Heart right ventricle (tissue), 16 donors: ENCODE measurements at places on chromosomes 1 and 21. TPM values are rescaled to one million over a fixed set of nuclear protein-coding genes. Genes with fewer than 3 reads are reported as not detected.

Gene ITGB2
- 6.3 TPM for total RNA-seq

Gene BMP8B
- 0.79 TPM for total RNA-seq

Gene CRP
- total RNA-seq, result not detected

Gene SERPINC1
- total RNA-seq, result not detected

Gene ELF3
- total RNA-seq, result not detected

Gene FAM131C
- 1.3 TPM for total RNA-seq

Gene ICOSLG
- total RNA-seq, result 1.5 TPM

Gene RIMS3
- 0.34 TPM for total RNA-seq

Gene CYP4A11
- not detected for total RNA-seq

Gene DONSON
- total RNA-seq, result 3.8 TPM

DNA sequence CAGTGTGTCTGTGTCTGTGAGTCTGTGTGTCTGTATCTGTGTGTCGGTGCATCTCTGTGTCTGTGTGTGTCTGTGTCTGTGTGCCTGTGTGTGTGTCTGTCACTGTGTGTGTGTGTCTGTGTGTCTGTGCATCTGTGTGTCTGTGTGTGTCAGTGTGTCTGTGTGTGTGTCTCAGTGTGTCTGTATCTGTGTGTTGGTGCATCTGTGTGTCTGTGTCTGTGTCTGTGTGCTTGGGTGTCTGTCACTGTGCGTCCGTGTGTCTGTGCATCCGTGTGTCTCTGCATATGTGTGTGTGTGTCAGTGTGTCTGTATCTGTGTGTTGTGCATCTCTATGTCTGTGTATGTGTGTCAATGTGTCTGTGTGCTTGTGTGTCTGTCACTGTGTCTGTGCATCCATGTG, 44.7 kb upstream of the POFUT2 start:
- no peaks in the 10 kb centered on the region for H3K36me3 ChIP-seq
- H3K27me3 ChIP-seq, result no peaks in the 10 kb centered on the region
- H3K4me3 ChIP-seq, result no peak overlapping the region

DNA sequence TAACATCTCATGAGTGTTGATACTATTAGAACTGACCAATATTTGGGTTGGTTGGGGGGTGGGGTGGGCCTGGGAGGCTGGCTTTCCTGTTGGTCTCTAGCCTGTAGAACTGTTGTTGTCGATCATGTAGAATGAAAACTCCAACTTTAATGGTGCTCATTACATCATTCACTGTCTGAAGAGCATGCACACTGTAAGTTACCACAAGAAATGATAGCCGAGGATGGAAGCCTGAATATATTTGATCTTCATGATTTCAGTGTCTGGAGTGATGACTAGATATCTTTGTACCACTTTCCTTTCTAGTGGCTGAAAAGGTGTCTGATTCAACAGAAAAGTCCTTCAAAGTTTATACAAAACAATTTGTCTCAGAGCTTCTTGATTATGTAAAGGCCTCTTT, 123.6 kb downstream of the XCL2 start:
- no peak overlapping the region for H3K27ac ChIP-seq
- DNase-seq, result no peak
- no peaks in the 10 kb centered on the region for H3K4me1 ChIP-seq

- H3K4me1 ChIP-seq, result no peaks in the 10 kb centered on the region
- no peak overlapping the region for H3K27ac ChIP-seq
- H3K36me3 ChIP-seq, result no peaks in the 10 kb centered on the region
- no peak overlapping the region for H3K4me3 ChIP-seq
These were observed 865.1 kb upstream of the TMPRSS15 start for GRCh38 chr21:19268686-19269085.

DNA sequence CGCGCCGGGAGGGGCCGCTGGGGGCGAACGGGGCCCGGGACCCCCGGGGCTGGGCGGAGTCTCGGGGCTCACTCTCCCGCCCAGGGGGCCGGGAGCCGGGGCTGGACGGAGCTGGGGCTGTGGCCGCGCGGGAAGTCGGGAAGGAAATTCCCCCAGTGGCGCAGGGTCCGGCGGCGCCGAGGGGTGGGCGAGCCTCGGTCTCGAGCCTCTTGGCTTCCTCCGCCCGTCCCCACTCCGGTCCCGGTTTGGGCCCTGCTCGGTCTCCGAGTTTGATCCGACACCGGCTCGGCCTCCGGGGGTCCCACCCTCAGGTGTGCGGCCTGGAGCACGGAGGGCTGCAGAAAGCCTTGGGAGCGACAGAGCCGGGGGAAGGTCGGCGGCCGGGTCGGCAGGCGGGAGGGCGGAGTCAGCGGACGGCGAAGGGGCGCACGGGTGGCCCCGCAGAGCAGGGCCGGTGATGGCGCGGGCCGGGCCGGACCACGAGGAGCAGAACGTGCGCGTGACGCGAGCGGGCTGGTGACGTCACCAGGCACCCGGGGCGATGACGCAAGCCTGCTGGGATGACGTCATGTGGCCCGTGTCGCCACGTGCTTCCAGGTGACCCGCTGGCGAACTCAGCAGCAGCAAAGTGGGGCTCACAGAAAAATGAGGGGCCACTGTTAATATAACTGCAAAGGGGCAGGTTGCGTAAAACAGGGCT, 610 bp upstream of the HES4 start:
- DNase-seq, result peak; percentile 85
- peak overlapping the region; percentile 68 for H3K4me3 ChIP-seq
- peaks cover 7% of the 10 kb centered on the region for H3K36me3 ChIP-seq
- no peaks in the 10 kb centered on the region for H3K27me3 ChIP-seq
- H3K4me1 ChIP-seq, result peaks cover 60% of the 10 kb centered on the region
- H3K27ac ChIP-seq, result peak overlapping the region; percentile 100

- no peak overlapping the region for H3K27ac ChIP-seq
- H3K4me1 ChIP-seq, result no peaks in the 10 kb centered on the region
- H3K27me3 ChIP-seq, result no peaks in the 10 kb centered on the region
- H3K4me3 ChIP-seq, result no peak overlapping the region
- DNase-seq, result no peak
These were observed 28.6 kb downstream of the ZNF644 start for GRCh38 chr1:90993245-90993644.

GRCh38 chr1:222068937-222069336, 327.0 kb upstream of the DUSP10 start:
- H3K4me1 ChIP-seq, result peaks cover 5% of the 10 kb centered on the region
- H3K4me3 ChIP-seq, result no peak overlapping the region
- H3K27ac ChIP-seq, result no peak overlapping the region
- no peaks in the 10 kb centered on the region for H3K27me3 ChIP-seq

- H3K27me3 ChIP-seq, result no peaks in the 10 kb centered on the region
- H3K27ac ChIP-seq, result no peak overlapping the region
- H3K4me1 ChIP-seq, result peaks cover 47% of the 10 kb centered on the region
- H3K4me3 ChIP-seq, result no peak overlapping the region
These were observed 74.2 kb downstream of the PTPN14 start for GRCh38 chr1:214476986-214477870.

- no peak overlapping the region for H3K4me3 ChIP-seq
- H3K4me1 ChIP-seq, result peaks cover 57% of the 10 kb centered on the region
- peak overlapping the region; percentile 96 for H3K27ac ChIP-seq
- H3K27me3 ChIP-seq, result peaks cover 10% of the 10 kb centered on the region
These were observed 6.4 kb downstream of the C1orf116 start for GRCh38 chr1:207026104-207026534.

DNA sequence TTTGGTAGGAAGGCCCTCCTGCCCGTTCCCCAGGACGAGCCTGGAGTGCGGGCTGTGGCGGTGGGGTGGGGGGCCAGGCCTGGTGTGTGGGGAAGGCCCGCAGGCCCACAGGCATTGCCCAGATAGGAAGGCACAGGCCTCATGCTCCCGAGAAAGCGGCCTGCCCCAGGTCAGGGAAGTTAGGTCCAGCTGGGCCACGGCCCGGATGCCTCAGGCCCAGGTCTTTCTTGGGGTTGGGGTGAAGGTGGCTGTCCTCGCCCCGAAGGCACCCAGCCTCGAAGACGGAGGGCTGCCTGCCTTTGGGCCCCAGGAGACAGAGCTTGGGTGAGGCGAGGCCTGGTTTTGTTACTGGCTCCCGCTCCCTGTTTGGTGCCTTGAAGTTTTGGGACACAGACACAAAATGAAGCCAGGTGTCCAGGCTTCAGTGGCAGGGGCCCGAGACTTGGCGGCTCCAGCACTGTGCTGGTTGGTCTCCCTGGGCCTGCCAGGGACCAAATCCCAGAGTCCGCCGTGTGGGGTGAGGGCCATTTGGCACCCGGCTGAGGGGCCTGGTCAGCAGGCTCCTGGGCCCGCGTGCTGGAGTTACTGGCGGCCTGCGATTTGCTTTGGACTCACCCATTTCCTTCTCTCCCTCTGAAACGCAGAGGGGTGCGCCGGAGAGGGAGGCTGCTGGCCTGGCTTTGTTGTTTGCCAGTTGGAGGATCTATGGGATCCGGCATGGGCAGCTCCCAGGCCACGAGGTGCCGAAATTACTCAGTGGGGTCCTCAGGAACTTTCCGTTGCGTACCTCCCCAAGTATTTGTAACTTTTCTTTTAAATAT, 2.0 kb downstream of the SKI start:
- H3K36me3 ChIP-seq, result no peaks in the 10 kb centered on the region
- H3K27me3 ChIP-seq, result no peaks in the 10 kb centered on the region
- peaks cover 32% of the 10 kb centered on the region for H3K4me1 ChIP-seq
- H3K27ac ChIP-seq, result peak overlapping the region; percentile 89

GRCh38 chr1:113401728-113402127, 11.4 kb downstream of the MAGI3 start:
- H3K4me1 ChIP-seq, result peaks cover 24% of the 10 kb centered on the region
- H3K27ac ChIP-seq, result no peak overlapping the region
- no peaks in the 10 kb centered on the region for H3K27me3 ChIP-seq
- DNase-seq, result no peak

GRCh38 chr21:42432695-42433094, 29.0 kb downstream of the UBASH3A start:
- no peaks in the 10 kb centered on the region for H3K36me3 ChIP-seq
- no peaks in the 10 kb centered on the region for H3K4me1 ChIP-seq
- H3K27me3 ChIP-seq, result peaks cover 10% of the 10 kb centered on the region
- DNase-seq, result no peak
- no peak overlapping the region for H3K27ac ChIP-seq
- H3K4me3 ChIP-seq, result no peak overlapping the region

- H3K36me3 ChIP-seq, result no peaks in the 10 kb centered on the region
- no peaks in the 10 kb centered on the region for H3K4me1 ChIP-seq
- H3K27me3 ChIP-seq, result peaks cover 4% of the 10 kb centered on the region
These were observed 29.8 kb upstream of the RNF186 start for GRCh38 chr1:19844731-19845495.

DNA sequence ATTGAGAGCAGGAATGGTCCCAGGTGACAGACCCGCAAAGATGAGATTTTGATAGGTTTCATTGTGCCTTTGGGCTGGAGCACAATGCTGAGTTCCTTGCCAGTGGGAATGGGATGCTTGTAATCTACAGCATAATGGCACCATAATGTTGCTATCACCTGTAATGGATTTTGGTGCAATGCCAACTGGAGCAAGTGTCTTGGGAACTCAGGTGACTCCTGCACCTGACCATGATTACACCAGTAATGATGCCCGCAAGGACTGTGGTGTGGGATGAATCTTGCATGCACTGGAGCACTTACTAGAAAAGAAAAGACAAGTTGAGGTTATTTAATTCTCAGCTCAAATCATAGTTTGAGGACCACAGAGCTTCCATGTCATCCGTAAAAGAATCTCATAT, 96.7 kb downstream of the PTPRU start:
- DNase-seq, result no peak
- no peak overlapping the region for H3K4me3 ChIP-seq
- peaks cover 43% of the 10 kb centered on the region for H3K27me3 ChIP-seq
- H3K27ac ChIP-seq, result no peak overlapping the region
- no peaks in the 10 kb centered on the region for H3K4me1 ChIP-seq
- H3K36me3 ChIP-seq, result no peaks in the 10 kb centered on the region

DNA sequence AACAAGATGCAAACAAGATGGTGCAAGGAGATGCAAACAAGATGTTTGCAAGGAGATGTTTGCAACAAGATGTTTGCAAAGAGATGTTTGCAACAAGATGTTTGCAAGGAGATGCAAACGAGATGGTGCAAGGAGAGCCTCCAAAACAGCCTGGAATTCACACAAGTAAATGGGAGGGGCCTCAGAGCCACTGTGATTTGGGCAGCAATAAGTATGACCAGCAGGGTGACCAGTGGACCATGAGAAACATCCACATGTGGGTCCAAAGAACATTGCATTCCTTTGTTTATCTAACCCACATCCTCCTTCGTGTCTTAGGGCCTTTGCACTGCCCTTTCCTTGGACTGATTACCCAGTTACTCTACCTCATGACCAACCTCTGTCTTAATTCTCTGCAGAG, 162.9 kb downstream of the PLPP3 start:
- DNase-seq, result no peak
- H3K27ac ChIP-seq, result no peak overlapping the region
- H3K27me3 ChIP-seq, result no peaks in the 10 kb centered on the region
- peaks cover 15% of the 10 kb centered on the region for H3K4me1 ChIP-seq
- no peak overlapping the region for H3K4me3 ChIP-seq
